Stimulated activated CD4-positive, alpha-beta T cell treated with anti-CD3 and anti-CD28 coated beads, Interleukin-15, amount 100 ng/mL, for 1 hour (primary cell): ENCODE measurements at places on chromosomes 2 and 18.
A peak's percentile ranks its signal among the peaks of the same experiment; 100 is the strongest.

- no peak for DNase-seq
Measured at GRCh38 chr18:69455125-69455524, 54.4 kb downstream of the DOK6 start.

- DNase-seq: no peak
Measured at GRCh38 chr18:12567849-12568248, 90.1 kb downstream of the SPIRE1 start.

DNA sequence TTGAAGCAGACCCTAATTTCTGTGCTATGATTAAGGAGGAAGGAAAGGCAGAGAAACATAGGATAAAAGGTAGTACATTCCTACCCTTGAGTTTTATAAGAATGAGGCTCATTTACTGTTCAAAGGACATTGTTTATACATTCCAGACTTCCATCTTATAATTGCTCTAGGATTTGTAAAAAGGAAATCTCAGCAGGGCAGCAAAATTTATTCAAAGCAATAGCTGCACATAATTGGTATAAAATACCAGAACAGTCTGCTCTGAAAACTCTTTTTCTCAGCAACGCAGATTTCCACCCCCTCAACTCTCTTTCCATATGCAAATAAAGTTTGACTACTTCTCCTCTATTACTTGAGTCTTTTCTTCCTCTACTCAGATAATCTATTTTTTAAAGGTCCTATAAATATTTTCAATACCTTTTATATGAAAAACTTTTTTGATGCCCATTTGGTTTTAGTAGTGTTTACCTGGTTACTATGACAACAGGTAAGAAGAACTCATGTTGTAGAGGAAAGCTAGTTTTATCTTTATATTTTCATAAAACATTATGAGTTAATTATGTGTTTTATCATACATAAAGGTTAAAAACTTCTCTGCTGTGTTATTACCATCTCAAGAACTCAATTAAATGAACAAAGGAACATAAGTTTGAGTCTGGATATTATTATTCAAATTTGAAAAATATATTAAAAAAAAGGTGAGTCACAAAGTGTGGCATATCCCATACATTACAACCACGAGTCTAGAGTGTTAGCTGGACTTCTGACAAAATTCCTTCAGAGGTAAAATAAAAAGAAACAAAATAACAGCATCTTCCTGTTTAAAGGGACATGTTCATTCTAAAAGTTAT is 19.9 kb downstream of the RBMS1 start:
- no peak for DNase-seq

DNA sequence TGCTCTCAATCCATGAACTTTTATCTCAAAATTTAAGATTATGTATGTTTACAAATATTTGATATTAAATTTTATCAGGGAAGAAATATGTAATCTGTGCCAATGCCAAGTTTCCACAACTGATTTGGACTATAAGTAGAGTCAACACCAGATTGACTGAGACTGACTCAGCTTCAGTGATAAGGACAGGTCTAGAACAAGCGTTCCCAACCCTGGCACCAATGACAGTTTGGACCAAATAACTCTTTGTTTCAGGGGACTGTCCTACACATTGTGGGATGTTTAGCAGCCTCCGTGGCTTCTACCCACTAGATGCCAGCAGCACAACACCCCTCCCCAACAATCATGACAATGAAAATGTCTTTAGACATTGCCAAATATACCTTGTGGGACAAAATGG is 165.3 kb downstream of the THADA start:
- DNase-seq: no peak

DNA sequence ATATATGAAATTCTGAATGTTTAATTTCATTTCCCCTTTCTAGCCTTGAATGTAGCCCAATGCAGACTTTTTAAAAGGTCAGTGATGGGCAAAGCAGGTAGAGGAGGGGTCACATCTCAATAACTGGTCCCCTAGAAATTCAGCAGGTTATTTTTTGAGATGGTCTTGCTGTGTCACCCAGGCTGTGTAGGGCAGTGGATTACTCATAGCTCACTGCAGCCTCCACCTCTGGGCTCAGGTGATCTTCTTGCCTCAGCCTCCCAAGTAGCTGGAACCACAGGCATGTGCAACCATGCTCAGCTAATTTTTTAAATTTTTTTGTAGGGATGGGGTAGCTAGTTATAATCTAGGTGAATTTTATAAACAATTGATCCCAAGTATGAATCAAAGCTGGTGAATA is 8.8 kb downstream of the IAH1 start:
- DNase-seq: no peak

DNA sequence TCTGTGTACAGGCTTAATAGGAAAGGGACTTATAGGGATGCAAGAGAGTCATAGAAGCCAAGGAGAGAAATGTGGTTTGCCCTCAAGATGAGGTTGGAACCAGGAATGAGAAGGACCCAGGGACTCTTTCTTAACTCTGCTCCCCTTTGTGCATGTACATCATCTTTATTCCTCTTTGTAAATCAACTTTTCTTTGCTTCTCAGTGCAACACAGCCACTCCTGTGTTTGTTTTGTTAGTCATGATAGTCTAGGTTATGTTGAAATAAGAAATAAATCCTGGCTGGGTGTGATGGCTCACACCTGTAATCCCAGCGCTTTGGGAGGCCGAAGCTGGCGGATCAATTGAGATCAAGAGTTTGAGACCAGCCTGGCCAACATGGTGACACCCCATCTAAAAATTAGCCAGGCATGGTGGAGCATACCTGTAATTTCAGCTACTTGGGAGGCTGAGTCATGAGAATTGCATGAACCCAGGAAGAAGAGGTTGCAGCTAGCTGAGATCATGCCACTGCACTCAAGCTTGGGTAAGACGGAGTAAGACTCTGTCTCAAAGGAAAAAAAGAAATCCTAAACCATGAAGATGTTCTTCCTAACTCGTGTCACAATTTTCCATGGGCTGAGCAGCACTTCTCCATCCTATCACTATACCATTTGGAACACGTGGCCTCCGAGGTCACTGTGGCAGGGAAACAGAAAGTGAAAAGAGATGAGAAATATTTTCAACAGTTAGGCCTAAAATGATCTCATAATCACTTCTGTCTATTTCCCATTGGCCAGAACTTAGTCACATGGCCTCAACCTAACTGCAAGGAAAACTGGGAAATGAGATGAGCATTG is 73.0 kb upstream of the TMEM17 start:
- DNase-seq: no peak

DNA sequence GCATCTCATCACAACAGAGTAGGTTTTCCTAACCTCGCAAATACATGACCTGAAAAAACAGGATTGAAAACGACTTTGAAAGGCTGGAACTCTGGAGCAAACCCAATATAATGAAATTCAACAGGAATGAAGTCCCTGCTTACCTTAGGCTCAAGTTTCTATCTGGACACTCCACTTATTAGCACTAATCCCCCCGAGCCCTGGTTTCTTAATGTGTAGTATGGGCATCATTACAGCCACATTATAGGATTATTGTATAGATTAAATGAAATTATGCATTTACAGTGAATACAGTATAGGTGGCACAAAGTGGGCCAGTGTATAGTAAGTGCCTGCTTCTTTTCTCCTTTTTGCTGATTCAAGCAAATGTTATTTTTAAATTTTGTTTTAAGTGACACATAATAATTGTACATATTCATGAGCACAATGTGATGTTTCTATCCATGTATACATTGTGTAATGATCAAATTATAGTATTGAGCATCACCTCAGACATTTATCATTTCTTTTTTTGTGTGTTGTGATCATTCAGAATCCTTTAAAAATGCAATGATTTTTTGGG is 114.7 kb upstream of the THOC1 start:
- no peak for DNase-seq

GRCh38 chr2:96760986-96761832 is 507 bp downstream of the CNNM4 start:
- DNase-seq: peak; percentile 69

DNA sequence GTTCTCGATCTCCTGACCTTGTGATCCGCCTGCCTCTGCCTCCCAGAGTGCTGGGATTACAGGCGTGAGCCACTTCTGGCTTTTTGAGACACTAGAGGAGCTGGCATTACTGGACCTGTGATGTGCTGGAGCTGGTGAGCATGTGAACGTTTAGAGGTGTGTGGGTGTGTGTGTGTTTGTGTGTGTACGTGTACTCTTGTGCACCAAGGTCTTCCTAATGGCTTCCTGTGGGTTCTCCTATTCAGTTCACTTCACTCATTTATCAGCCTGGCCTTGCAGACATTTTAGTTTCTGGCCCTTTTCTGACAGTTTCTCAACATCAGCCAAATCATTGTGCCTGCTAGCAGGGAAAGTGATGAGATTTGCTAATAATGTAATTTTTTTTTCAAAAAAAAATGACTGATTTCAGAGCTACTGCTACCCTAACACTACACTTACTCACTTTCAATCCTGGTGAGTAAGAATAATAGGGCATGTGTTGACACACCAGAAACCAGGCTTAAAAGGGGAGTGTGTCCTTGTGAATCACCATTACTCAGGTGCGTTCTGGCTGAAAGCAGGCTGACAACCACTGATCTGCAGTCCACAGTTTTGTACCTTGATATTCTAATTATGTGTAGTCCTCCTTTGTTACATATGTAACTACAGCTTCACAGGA is 41.0 kb upstream of the ACTR3 start:
- DNase-seq: no peak

- DNase-seq: no peak
Measured at GRCh38 chr2:96792772-96793749, 23.0 kb upstream of the CNNM3 start.

DNA sequence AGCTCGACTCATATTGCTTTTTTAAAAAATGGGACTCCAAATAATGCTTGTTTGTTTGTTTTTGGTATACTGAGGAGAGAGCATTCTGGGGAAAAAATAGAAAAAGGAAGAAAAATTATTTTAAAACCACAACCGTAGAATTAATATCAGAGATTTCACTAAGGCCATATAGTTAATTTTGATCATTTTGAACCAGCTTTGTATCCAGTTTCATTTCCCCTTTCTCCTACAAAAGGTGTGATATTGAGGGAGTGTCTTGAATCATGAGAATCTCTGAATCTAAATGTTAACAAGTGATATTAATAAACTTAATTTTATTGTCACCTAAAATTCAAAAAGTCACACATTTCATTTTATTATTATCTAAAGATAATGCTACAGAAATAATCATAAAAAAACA is 198.5 kb upstream of the GALNT5 start:
- DNase-seq: no peak

DNA sequence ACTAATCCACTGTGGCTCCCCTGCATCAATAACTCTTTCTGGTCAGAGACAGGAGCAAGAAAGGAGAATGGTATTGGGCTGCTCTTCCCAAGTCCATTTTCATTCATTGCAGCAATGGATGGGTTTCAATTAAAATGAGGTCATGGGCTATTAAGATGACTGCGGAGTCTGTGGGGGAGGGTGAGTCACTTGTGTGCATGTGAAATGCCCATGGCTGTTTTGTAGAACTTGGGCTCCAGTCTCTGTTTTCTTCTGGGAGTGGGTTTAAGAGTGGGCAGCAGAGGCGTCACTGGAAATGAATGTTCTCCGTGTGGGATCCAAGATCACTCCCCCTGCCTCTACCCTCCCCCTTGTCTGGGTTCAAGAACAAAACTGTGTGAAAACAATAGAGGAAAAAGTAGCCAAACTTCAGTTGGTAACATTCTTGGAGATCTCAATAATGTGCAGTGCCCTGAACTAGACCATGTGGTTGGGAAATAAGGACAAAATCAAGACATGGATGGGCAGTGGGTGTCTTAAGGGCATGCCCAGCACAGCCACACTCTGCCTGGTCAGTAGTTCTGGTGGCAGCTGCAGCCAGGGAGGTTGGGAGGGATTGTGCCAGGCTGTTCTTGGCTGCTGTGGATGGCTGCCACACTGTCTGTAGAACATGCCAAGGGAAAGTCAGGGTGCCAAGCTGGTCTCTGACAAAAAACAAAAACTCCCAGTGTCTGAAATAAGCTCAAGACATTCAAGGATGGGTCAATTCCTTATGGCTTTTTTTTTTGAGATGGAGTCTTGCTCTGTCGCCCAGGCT is 68.2 kb upstream of the CXCR4 start:
- DNase-seq: no peak

- DNase-seq: no peak
Measured at GRCh38 chr2:69163109-69163508, 150.1 kb downstream of the ANTXR1 start.

DNA sequence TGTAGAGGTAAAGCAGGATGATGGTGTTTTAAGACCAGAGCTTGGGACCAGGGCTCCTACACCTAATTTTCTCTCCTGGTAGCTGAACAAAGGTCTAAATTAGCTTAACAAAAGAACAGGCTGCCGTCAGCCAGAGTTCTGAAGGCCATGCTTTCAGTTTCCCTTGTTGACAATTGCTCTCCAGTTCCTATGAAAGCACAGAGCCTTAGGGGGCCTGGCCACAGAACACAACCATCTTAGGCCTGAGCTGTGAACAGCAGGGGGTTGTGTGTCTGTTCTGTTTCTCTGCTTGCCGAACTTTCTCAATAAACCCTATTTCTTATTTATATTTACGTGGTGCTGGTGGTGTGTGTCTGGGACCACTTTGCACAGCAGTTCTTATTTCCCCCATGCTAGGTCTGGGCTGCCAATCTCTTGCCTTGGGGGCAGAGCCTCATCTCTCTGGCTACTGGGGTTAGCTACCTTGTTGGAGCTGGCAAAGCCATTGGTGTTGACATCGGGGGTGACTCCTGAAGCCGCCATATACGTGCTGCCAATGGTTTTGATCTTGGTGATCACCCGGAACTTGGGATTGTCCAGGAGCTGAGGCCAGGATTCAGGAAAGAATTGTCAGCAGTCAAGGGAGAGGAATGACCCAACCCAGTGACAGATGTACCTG is 29.0 kb downstream of the CENPO start:
- DNase-seq: no peak

DNA sequence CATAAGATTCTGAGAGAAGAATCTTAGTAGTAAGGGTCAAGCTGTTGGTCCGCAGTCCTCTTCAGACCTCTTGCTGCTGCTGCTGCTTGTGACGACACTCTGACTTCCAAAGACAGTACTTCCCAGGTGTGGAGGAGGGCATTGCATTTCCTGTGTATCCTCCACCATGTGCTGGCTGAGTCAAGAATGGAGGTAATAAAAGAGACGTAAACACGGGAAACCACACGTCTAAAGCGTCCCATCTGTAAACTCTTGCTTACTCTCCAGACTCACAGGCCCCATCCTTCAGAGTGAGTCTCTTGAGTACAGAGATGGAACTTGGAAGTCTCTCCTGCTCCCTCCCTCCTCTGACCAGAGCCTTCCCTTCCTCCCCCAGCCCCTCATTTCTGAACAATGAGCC is 25.6 kb downstream of the KLHL29 start:
- no peak for DNase-seq

GRCh38 chr2:102065675-102066252 is 74.0 kb downstream of the IL1R2 start:
- DNase-seq: no peak

DNA sequence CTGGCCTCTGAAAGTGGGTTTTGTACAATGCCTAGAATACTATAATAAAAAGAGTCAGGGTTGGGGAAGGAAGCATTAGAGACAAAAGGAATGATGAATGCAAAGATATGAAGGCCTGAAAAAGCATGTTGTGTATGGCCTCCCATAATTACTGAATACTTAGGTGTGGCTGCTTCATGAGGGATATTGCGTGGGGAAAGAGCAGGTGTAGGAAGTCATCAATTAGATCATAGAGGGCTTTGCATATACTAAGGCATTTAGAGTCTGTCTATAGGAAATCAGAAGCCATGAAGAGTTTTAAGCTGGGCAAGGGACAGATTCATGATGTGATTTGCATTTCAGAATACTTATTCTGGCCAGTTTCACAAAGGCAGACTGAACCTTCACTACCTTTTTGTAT is 48.2 kb downstream of the NCOA1 start:
- no peak for DNase-seq

- no peak for DNase-seq
Measured at GRCh38 chr2:190158798-190159434, 96.4 kb upstream of the MSTN start.

GRCh38 chr2:144477957-144478311 is 42.0 kb downstream of the ZEB2 start:
- DNase-seq: no peak
